ENCODE measurements at places on chromosomes 7 and 10.

- no peak for ATAC-seq
These were observed 38.3 kb downstream of the FRMPD2 start for GRCh38 chr10:48236199-48236621.

DNA sequence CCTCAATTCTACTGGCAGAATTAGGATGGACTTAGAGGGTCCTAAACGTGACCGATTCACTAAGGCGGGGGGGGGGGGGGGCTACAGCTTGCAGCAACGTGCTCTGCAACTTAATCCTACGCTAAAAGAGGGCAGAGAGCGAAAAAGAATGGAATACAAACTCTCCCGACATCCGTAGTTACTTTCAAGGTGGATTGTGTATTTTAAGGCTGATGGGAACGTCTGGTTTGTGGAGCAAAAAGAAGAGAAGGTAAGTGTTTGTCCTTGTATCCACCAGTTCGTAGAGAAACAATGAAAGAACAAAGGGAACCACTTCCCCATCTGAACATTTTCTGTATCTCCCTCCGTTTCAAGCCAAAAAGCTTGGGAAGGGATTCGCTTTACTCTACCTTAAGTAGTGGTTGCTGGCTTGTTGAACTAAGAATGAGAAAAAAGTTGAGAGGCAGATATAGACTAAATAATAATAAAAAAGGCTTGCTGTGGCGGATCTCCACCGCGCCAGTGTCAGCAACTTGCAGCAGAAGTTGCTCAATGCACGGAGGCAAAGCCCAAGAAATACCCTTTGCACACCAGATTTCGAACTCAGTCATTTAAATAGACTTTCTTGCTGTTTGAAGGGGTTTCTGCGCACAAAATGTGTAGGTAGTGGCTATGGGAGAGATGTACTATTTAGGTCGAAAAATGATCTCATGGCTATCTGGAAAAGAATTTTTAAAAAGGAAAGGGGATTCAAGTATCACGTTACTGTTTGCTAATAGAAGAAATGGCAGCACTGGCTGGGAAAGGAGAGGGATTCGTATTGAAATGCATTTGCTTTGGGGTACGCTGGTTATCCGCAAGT, 736 bp downstream of the SKIDA1 start:
- 0 out of 3 replicates have a peak, but pooled peaks have one; percentile 0 for ATAC-seq

DNA sequence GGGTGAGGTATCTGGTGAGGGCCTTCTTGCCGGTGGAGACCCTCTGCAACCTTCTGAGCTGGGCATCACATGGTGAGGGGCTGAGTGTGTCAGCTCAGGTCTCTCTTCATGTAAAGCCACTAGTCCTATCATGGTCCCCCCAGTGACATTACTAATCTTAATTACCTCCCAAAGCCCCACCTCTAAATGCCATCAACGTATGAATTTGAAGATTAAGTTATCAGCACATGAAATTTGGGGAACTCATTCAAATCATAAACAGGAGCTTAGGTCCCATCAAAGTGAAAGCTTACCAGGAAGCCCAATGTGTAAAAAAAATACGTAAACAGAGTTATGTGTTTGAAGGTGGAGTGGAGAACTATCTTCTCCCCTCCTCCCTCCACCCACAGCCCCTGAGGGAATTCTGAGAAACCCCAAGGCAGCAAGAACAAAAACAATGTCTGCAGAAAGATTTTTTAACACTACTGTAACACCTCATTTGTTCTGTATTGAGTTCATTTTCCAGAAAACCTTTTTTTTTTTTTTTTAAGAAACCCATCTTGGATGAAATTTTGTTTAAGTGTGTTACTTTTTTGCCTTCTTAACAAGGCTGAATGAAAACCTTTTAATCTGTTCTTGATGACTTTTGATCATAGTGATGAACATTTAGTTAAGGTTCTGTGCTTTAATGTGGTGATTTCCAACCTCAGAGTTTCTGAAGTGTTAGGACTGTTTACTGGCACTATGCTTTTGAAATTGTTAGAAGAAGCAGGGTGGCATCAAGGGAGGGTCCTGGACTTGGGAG, 19.1 kb upstream of the PCGF5 start:
- ATAC-seq, result no peak

DNA sequence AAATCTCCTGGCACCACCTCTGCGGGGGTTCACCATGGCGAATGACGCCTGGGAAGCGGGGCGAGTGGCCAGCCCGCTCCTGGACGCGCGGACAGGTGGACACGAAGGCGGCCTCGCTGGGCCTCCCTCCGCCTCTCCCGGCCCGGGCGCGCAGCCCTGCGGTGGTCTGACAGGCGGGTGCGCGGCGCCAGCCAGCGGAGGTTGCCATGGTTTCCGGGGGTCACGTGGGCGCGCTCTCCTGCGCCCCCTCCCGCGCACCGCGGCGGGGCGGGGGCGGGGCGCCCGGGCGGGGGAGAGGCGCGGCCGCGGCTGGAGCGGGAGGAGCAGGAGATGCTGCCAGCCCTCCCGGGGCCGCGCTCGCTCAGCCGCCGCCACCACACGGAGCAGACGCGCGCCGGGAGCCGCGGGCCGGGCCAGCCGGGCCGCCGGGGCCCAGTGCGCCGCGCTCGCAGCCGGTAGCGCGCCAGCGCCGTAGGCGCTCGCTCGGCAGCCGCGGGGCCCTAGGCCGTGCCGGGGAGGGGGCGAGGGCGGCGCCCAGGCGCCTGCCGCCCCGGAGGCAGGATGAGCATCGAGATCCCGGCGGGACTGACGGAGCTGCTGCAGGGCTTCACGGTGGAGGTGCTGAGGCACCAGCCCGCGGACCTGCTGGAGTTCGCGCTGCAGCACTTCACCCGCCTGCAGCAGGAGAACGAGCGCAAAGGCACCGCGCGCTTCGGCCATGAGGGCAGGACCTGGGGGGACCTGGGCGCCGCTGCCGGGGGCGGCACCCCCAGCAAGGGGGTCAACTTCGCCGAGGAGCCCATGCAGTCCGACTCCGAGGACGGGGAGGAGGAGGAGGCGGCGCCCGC, at the start of gene PRKAR2B:
Gene PRKAR2B (plus strand): TSS at position 359 of the 848 bp plus-strand sequence. CDS start 203 bp downstream, at position 562.
- peak; percentile 70 for ATAC-seq

GRCh38 chr10:78405231-78405630, 371.6 kb downstream of the RPS24 start:
- no peak for ATAC-seq

DNA sequence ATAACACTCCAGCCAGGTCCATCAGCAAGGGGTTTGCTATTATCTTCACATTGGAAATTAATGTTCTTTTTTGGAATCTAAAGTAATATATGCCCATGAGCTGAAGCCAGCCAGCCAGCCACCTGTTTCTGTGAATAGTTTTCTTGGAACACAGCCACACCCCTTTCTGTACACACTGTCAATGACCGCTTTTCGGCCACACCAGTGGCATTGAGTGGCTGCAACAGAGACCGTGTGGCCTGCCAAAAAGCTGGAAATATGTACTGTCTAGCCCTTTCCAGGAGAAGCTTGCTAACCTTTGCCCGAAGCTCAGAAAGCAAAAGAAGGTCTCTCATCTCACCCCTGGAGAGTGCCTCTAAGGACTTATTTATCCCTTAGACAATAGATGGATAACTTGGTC, 98.5 kb upstream of the NPS start:
- no peak for ATAC-seq

DNA sequence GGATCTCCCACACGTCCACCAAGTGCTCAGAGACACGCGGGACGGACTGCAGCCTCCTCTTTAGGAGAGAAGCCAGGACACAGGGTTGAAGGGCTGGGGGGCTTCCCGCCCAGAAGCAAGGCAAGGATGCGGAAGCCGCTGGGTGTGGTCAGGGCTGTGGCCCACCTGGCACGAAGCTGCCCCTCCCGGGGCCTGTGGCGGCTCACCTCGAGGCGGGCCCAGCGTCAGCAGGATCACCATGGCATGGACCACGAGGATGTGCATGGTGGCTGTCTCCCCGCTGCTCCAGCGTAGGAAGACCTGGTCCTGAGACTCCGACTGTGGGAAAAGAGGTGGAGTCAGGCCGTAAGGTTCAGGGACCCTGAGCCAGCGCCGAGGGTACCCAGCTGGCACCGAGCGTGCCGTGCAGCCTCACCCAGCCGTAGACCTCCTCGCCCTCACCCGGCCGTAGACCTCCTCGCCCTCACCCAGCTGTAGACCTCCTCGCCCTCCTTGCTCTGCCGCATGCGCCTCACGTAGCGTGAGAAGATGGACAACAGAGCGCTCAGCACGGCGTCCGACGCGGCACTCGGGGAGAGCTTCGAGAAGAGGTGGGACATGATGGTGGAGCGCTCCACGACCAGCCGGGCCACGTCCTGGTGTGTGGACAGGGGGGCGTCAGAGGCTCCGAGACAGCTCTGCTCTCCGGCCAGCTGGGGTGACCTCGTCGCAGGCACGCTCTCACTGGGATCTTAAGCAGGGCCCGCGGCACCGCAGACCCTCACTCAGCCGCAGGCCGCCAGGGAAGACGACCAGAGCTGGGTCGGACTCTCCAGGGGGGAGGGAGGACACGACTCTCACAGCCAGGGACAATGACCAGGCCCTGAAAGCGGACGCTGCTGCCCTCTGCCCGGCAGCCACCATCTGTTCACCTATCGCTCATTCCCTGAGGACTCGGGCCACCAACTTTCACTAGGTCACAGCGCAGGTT, 20.4 kb downstream of the INTS1 start:
- ATAC-seq, result no peak

- no peak for ATAC-seq
These were observed 120.8 kb downstream of the CDH23 start for GRCh38 chr10:71517298-71518169.
